ENCODE measurements at places on chromosomes 11 and 22.

GRCh38 chr22:41925783-41926460 lies 684 bp downstream of the TNFRSF13C start:
- no peak for DNase-seq

DNA sequence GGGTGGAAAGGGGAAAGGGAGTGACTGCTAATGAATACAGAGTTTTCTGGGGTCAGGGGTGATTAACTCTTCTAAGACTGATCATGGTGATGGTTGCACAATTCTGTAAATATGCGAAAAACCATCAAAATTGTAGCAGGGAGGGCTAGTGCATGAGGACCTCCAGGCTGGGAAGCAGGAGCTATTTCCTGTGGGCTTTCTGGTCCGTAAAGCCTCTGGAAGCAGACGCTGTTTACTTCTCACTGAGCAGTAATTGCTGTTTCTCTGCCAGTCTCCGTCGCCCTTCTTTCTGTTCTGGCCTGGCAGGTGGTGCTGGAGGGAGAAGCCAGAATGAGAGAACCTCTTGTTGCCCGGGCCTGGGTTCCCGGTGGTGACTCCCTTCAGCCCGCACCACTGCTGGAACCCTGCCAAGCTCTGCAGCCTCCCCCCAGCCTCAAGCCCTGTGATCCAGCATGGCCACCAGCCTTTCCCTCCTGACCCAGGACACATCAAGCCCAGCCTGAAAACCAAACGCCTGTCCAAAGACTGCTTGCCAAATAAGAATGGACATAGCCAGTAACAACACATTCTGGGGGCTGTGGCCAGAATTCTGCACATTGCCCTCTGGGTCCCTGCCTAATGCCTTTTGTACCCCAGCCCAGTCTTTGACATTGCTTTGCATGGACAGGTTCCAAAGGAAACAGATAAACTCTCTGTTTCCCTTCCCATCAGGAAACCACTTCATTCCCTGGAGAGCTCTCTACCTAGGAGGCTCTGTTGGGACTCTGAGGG lies 201.0 kb upstream of the NAV2 start:
- no peak for DNase-seq

DNA sequence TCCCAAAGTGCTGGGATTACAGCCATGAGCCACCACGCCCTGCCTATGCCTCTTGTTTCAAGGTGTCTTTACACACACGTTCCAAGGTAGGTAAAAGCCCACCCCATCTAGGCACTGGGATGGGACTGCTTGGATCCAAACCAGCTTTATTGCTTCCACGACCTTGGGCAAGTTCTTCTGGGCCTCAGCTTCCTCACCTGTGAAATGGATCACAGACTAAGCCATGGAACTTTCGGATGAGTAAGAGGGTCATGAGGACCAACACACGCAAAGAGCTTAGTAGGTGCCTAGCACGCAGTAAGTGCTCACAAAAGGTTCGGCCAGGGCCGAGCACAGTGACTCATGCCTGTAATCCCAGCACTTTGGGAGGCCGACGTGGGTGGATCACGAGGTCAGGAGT lies 15.6 kb downstream of the RHOD start:
- DNase-seq: no peak

DNA sequence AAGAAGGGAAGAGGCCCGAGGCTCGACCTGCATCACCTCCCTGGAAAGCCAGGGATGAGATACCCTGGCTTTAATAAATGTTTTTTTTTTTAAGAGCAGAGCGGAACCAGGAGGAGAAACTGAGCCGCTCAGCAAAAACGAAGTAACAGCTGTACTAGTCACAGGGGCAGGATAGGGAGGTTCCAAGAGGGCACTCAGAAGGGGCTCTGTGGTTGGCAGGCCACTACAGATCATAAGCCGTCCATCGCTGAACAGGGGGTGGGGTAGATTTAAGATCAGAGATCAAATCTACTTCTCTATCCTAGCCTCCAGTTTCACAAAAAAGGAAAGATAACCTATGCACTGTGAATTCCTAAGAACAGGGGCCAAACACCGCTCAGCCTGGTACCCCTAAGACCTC lies 625 bp downstream of the EIF3D start:
- DNase-seq: no peak

DNA sequence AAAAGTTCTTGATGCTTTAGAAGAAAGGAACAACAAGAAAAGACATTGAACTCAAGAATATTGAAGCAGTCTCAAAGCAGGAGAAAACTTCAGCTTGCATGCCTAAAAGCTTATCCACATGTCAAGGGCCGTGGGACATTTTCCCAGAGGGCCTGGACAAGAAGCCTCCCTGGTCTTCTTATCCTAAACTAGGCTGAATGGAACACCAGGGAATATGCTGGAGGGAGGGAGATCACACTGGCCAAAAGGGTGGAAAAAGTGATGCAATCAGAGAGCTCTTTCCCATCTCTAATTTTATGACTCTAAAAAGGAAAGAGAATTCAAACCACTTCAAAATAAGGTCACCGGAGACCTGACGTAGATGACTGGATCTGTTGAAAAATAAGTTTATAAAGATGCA lies 107.2 kb downstream of the MPPED2 start:
- DNase-seq: no peak

GRCh38 chr11:90747057-90747456 lies 524.2 kb upstream of the CHORDC1 start:
- no peak for DNase-seq

- DNase-seq: peak; percentile 48
Observed at GRCh38 chr11:10673501-10674062, 20.0 kb downstream of the IRAG1 start.

DNA sequence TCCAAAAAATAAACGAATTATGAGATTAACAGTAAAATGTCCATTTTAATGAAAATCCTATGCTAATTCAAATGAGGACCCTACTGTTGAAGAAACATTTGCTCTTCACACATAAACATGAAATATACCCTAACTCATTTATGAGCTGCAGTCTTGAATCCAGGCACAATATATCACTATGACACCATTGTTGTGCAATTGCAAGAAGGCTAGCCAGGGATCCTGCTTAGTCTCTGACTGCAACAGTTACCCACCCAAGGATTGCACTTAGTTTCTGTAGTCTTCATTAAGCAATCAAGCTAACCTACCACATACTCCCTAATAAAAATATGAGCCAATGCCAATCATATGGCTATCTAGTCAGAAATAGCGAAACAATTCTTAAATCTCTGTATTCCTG lies 981.0 kb upstream of the FAT3 start:
- no peak for DNase-seq

- DNase-seq: no peak
Observed at GRCh38 chr22:49738566-49738965, 89.1 kb downstream of the BRD1 start.

All from M059J (cell line).